ENCODE measurements at places on chromosomes 7 and 10. TPM values are rescaled to one million over a fixed set of nuclear protein-coding genes. Genes with fewer than 3 reads are reported as not detected.

ANKRD30A gene
- total RNA-seq, result not detected

H2BK1 gene
- not detected for total RNA-seq

MLXIPL gene
- 26.2 TPM for total RNA-seq

C10orf67 gene
- total RNA-seq, result 1.6 TPM

COL28A1 gene
- 5.8 TPM for total RNA-seq

IRF5 gene
- total RNA-seq, result 27.1 TPM

ACTL6B gene
- total RNA-seq, result not detected

GRCh38 chr10:92094960-92095359 is 171.4 kb downstream of the BTAF1 start:
- DNase-seq, result no peak

GRCh38 chr10:126673565-126673964 is 3.1 kb upstream of the C10orf90 start:
- DNase-seq, result no peak

- DNase-seq, result no peak
Measured at GRCh38 chr7:12635830-12636229, 51.6 kb upstream of the ARL4A start.

- DNase-seq, result no peak
Measured at GRCh38 chr10:47176903-47177868, 122.8 kb upstream of the GDF10 start.

GRCh38 chr10:43122096-43122495 is 16.1 kb upstream of the CSGALNACT2 start:
- no peak for DNase-seq

- DNase-seq, result no peak
Measured at GRCh38 chr10:128471151-128471550, 344.9 kb upstream of the MKI67 start.

- DNase-seq, result peak; percentile 76
Measured at GRCh38 chr10:4434516-4435071, 391.4 kb upstream of the AKR1E2 start.

GRCh38 chr7:116525913-116526861 is 1.4 kb downstream of the CAV1 start:
- DNase-seq, result peak; percentile 88

DNA sequence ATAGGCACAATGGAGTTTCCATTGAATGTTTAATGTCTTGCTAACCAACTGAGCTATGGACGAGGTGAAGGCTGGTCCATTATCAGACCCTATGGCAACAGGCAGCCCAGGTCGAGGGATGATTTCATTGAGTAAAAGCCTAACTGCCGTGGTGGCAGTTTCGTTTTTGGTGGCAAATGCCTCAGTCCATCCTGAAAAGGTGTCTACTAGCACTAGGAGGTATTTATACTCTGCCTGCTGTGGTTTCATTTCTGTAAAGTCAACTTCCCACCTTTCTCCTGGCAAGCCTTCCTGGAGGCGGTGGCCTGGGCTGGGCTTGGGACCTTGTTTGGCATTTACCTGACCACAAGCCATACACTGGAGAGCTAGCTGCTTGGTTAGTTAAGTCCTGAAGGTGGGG is 75.8 kb downstream of the PRR15 start:
- DNase-seq, result no peak

DNA sequence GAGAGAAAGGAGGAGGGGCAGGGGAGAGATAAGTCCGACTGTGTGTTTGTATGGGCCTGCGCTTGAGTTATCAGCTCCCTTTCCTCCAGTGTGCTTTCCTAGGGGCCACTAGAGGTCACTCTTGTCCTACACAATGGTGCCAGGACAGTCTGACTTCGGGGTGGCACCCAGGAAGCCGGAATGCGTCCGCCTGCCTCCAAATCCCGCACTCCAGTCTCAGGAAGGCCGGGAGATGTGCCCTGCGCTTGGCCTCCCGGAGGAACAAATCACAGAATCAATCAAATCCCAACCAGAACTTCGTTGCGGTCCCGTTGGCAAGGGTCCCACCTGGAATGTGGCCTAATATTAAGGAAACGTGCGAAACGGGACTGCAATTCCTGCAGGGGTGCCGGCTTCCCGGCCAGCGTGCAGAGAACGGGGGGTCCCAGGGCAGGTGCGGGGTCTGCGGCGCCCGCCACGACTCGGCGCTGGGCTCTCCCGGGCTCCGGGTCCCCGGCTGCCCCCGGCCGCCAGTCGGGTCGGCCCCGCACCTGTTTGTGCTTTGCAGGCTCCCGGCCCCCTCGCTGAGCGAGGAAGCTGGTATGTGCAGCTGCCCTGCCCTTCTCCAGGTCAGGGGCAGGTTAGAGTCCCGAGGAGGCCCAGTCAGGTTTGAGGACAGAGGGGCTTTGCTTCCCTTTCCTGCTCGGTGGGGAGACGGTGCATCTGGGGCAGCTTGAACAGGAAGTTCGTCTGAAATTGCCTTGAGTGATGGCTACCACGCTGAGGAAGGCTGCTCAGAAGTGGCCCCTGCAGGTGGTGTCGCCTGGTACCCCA is 21.0 kb upstream of the HPS1 start:
- peak; percentile 80 for DNase-seq

GRCh38 chr10:46539596-46540411 is 16.7 kb downstream of the GPRIN2 start:
- peak; percentile 62 for DNase-seq

GRCh38 chr10:48324580-48324979 is 18.1 kb downstream of the MAPK8 start:
- no peak for DNase-seq

- DNase-seq, result no peak
Measured at GRCh38 chr7:116977172-116977571, 23.9 kb downstream of the ST7 start.

GRCh38 chr10:110425684-110426293 is 71.9 kb upstream of the DUSP5 start:
- no peak for DNase-seq

DNA sequence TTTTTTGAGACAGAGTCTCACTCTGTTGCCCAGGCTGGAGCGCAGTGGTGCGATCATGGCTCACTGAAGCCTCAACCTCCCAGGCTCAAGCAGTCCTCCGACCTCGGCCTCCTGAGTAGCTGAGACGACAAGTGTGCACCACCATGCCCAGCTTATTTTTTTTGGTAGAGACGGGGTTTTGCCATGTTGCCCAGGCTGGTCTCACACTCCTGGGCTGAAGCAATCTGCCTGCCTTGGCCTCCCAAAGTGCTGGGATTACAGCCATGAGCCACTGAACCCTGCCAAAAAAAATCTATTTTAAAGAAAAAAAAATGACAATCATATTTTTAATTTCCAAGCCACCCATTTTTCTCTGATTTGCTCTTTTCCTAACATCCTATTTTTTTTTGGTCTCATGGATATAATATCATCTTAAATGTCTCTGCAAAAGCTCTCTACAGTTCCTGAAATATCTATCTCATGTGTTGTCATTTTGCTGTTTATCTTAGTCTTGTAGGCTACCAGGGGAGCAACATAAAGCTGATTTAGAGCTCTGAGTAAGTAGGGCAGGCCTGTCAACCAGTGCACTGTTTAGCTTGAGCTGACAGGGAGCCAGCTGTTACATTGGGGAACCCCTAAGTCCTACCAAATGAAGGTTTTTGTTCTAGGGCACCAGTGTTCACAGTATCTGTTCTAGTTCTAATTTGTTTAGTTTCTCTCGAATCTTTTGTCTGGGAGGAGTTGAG is 29.9 kb upstream of the HBP1 start:
- no peak for DNase-seq

GRCh38 chr7:113308399-113308798 is 190.0 kb upstream of the SMIM30 start:
- no peak for DNase-seq

DNA sequence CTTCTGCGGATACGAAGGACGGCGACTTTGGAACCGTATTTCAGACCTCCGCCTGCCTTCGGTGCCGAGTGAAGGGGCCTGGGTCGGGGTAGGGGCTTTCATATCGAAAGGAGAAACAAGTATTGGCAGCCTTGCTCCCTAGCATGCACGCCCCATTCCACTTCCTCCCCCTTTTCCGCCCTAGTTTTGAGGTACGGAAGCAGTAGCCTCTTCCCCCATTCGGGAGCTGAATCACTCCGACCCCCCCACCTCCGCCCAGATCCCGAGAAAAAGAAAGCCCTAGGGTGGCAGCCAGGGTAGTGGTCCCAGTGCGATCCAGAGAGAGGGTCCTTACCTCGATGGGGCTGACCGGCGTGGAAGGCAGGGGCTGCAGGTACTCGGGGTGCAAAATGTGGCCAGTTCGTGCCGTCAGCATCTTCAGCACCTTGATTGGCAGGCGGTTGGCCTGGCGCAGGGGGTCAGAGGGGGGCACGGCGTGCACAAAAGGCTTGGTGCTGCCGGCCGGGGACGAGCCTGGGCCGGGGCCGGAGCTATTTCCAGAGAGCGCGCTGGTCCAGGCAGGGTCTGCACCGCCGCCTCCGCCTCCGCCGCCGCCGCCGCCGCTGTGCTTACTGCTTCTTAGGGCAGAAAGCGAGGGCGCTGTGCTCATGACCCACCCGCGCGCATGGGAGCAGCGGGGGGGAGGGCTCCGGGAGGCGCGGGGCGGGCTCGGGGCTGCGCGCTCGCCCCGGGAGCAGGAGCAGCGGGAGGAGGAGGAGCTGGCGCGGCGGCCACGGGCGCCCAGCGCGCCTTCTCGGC is 594 bp downstream of the ZNF503 start:
- DNase-seq, result no peak

DNA sequence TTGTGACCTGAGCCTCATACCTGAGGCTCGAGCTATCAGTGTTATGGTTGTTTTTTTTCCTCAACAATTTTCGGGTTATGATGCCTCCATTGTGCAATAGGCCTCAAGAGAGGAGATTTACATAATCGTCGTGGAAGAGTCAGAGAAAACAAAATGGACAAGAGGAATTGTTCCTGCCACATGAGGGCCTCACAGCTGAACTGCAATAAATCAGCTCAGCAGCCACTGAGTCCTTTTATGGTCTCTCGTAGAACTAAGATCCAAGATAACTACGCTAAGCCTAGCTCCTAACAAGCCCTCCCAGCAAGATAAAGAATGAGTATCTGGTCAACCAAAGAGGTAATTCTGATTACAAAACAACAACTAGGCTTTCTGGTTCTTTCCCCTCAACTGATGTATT is 336.8 kb downstream of the WDR11 start:
- DNase-seq, result peak; percentile 38

DNA sequence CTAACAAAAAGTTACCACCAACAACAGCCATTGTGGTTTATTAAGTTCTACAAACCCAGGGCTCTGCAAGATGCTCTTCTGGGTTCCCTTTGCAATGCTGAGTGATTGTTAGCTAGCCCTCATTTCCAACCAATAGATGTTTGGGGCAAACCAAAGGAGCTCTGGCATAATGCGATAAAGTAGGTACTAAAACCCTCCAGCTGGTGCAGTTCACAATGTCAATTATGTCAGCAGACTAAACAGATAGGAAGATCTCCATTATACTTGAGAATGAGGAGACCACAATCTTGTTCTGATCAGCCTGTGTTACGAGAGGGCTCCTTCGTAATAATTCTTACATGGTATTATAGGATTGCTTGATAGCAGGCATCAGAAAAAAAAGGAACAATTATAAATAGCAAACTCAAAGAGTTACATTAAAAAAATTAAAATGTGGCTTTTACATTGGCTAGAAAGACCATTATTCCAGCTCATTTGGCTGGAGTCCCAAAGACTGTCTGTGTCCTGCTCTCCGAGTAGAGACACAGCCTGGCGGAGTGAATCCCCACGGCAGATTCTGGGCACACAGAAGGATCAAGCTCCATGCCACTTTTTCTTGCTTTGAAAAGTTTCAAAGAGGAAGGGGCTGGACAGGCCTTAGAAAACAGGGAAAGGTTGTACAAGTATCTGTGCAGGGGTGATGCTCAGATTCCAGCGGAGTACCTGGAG is 93.8 kb downstream of the ZRANB1 start:
- no peak for DNase-seq

DNA sequence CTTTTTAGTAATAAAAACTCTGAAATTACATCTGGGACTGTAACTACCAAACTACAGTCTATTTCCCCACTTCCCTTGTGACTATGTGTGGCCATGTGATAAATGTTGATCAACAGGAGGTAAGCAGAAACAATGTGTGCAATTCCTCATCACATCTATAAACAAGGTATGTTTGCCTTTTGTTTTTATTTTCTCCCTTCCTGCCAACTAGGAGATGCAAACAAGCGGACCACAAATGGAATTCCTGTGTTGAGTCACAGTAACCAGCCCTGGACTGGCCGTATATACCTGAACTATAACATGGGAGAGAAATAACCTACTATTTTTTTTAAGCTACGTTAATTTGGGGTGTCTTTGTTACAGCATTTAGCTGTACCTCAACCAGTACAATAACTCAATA is 52.5 kb downstream of the SCRN1 start:
- no peak for DNase-seq

DNA sequence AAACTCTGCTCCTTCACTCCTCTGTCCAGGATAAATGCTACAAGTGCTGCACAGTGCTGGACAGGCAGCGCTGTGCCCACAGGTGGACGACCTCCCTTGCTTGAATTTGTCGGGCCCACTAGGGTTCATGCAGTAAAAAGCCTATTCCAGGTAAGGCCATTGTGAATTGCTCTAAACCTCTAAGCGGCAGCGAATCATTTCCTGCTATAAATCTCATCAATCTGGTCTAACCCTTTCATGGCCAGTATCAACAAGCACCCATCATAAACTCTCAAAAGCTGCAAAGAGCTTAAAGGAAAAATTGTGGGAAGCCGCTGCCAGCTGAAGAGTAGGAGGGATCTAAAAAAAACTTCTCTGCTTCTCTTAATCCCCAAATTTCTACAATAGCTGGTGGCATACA is 134.2 kb downstream of the SLC25A13 start:
- no peak for DNase-seq

DNA sequence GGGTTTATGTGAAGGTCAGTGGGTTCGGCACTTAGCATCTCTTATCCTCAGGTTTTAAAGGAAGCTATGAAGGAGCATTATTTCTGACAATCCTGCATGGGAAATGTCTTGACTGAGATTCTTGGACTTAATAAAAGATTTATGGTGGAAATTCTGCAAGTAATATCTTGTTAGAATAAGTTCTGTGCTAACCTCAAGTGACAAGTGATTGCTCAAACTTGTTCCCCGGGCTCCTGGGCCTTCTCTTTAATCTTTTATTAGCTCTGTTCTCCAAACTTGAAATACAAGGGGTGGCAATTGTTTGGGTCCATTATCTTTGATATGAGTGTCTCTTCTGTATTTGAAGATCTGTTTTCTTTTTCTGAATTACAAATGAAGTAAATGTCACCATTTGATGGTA is 140.6 kb upstream of the CTBP2 start:
- DNase-seq, result no peak

DNA sequence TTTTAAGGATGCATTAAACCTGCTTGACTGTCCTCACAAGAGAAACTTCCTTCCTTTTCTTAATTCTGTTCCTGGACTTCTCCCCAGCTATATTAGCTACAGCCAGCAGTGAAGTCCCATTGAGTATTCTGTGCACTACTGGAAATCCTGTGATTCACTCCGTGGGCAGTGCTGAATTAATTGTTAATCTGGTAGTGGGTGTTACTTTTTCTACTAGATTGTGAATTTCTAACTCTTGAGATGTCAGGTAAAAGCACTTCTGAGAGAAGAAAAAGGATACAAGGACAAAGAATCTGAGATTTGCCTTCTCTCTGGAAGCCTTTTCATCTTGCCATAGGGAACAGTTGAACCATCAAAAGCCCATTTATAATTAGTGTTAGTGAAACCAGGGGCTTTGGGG is 33.9 kb downstream of the CYCS start:
- peak; percentile 18 for DNase-seq
